DMS53 (cell line): ENCODE measurements at places on chromosomes 6 and 20.

GRCh38 chr6:43492673-43493072, 15.3 kb downstream of the TJAP1 start:
- no peak for DNase-seq

GRCh38 chr20:19760371-19760721, 2.3 kb downstream of the RIN2 start:
- DNase-seq, result no peak

DNA sequence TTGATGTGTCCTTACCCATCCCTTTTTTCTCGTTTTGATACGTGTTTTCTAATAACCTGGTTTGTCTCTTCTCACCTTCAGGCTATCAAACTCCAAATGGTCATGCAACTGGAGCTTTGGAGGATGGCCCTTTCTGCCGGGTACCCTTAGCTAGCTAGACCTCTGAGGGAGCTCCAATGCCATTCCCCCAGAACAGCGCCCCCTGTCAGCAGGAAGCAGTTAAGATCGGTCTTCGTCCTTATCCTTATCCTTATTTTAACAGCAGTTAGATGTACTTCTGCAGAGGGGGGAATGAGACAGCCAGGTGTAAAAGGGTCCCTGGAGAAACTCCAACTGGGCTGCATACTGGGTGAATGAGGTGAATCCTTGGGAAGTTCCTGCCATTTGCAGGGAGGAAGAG, 37.2 kb downstream of the SEL1L2 start:
- DNase-seq, result peak; percentile 43

DNA sequence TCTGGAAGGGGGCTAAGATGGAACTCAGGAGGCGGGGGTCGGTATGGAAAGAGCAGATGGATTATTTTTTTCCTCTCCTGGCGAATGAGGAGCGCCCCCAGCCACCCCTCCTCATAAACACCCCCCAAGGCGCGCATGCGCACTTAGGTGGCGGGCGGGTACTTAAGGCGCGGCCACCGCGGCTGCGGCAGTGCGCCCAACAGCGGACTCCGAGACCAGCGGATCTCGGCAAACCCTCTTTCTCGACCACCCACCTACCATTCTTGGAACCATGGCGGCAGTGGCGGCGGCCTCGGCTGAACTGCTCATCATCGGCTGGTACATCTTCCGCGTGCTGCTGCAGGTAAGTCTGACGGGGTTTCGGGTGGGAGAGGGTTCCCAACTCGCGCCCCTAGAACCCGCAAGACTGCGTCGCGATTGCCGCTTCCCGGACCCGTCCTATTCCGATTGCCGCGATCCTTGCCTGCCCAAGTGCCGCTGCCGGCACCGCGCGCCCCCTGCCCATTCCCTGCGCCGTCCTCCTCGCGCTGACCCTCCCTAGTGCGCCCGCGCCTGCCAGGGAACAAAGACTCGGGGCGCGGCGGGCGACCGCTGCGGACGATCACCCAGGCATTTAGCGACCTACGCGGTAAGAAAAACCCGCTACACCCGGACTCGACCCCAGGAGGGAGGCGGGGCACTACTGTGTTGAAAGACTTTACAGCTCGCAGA, at the start of gene NNAT:
NNAT (plus strand) TSS at position 190 of the 711 bp plus-strand sequence; CDS start at position 272, 82 bp downstream.
- DNase-seq, result no peak

DNA sequence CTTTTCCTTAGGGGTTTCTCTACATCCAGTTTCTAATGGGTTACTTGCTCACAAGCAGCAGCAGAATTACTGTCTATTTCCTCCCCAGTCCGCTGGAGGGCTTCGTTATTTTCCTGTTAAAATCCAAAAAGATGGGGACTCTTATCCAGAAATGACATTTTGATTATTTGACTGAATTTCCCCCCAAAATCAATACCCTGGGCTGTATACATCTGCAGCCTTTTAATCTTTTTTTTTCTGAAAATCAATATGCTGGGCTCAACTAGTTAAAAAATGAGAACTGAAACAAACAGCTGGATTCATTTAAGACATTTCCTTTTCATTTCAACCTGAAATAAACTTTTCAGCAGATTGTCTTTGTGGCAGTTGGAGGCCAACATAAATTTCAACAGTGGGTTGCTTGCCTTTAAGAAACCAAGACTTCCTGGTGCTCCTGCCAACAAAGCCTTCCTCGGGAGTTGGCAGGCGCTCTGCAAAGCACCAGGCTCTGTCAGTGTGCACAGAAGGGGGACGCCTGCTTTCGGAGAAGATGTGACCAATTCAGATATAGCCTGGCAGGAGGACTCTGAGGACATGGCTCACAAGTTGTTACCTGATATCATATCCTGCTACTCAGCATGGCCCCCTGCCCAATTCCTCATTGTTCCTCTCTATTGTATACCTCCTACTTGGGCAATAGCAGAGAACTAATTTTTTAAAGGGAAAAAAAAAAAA, 204.7 kb upstream of the ARG1 start:
- DNase-seq, result no peak

GRCh38 chr6:133549371-133549801, 308.2 kb downstream of the EYA4 start:
- DNase-seq, result peak; percentile 69

DNA sequence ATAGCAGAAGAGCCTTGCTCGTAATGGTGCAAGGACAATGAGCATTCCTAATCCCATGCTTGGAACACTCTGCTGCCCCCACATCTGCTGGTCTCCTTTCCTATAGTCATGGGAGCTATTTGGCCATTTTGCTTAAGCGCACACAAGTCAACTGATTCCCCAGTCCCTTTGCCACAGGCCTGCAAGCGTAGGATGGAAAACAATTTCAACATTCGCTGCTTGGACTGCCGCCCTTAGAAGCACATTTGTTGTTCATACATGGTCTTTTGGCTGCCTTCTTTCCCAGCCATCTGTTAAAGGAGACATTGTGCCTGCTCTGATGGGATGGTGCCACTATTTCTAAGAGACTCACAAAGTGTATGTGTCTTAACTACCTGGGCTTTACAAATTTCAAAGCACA, 96.9 kb downstream of the RFX6 start:
- no peak for DNase-seq

- DNase-seq, result no peak
These were observed 150.6 kb downstream of the GJA10 start for GRCh38 chr6:90044833-90045381.

DNA sequence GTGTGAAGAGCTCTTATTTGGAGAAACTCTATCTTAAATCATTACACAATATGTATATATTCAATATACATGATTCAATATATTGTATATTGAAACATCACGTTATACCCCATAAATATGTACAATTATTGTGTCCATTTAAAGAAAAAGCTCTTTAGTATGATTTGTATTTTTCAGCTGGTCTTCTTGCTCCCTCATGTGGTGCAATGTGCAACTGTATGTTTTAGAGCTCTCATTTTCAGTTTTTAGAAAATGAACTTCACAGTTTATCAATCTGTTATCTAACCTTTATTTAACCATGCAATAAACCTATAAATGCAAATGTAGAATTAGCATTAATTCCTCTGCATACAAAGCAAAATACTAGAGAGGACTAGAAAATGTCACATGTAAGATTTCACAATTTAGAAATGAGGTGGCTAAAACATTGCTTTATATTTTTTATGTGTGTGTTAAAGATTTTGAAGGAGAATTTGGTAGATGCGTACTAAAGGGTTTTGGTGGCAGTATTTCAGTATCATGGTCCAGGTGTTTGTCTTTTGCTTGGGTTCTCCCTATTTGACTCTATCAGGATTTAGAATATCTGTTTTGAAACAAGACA, 167.1 kb downstream of the PHF3 start:
- DNase-seq, result peak; percentile 54

DNA sequence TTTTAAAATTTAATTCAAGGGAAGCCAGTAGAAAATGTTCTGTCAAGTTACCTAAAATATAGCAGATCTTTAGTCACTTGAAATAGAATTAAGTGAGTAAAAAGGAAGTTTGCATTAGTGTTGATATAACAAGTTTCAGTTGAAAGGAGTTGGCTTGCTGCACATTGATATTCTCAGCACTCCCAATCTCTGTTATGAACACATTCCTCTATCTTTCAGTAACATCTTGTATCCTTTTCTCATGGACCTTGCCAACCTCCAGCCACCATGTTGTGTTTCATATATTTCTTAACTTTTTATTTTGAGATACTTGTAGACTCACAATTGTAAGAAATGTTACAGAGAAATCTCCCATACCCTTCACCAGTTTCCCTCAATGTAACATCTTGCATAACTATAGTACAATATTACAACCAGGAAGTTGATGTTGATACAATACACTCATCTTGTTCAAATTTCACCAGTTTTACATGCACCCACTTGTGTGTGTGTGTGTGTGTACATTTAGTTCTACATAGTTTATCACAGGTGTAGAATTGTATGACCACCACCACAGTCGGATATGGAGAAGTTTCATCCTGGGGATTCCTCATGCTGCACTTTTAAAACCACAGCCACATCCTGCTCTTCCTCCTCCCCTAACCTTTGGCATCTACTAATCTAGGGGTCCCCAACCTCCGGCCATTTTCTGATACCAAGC, 20.2 kb upstream of the PAQR8 start:
- peak; percentile 32 for DNase-seq

DNA sequence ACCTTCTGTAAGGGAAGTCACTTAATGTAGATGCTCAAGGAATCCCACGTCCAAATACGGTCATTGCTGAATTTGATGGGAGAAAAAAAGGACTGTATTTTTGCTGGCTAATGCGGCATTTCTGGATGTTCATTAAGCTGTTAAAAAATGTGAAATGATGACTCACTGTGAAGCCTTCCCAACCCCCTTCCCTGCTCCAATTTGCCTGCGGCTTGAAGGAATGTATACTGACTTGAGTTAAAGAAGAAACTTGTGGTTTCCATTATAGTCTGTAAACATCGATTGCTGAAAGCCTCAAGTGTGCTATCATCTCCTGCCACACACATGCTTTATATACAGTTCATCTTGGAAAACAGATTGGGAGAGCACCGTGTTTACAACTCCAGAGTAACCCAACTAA, 249.1 kb upstream of the JAG1 start:
- DNase-seq, result no peak

- no peak for DNase-seq
These were observed 76.9 kb downstream of the GMDS start for GRCh38 chr6:2168480-2168879.

DNA sequence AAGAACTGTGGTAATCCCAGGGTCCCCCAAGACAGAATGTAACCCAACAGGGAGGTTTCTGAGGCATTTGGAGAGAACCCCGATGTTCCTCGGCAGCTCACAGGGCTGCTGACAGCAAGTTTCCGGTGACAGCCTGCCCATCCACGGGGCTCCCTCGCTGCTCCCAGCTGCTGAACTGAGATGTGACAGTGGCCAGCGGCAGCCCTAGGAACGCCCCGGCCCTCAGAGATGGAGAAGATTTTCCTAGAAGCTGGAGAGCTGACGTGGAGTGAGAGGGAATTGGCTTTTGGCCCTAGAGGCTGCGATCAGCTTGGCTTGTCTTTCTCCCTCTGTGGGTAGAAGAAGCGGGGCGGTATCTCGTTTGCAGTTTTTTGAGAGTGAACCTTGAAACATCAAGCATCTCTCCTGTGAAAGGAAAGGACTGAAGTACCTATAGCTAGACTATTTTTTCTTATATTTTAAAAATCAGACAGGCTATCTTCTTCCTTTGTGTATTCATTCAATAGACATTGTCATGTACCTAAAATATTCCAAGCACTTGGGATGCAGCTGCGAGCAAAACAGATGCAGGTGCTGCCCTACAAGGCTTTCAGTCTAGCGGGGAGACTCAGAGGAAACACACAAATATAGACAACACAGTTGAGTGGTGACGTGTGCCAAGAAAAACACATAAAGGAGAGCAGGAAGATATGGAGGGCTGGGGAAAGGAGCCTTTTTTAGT, 28.4 kb upstream of the NFATC2 start:
- DNase-seq, result no peak

DNA sequence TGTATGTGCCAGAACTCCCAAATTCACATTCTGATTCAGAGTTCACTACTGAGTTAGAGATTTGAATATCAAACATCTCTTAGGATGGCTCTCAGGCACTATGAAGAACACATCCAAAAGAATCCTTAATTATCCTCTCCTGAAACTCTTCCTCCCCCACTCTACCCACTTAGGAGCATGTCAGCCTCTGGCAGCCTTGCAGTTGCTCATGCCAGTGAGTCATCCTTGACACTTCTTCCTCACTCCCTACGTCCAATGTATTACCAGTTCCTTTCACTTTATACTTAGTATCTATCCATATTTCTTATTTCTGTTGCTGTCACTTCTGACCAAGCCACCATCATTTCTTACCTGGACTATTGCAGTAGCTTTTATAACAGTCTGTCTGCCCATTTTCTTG, 192.0 kb upstream of the IMPG1 start:
- peak; percentile 50 for DNase-seq

DNA sequence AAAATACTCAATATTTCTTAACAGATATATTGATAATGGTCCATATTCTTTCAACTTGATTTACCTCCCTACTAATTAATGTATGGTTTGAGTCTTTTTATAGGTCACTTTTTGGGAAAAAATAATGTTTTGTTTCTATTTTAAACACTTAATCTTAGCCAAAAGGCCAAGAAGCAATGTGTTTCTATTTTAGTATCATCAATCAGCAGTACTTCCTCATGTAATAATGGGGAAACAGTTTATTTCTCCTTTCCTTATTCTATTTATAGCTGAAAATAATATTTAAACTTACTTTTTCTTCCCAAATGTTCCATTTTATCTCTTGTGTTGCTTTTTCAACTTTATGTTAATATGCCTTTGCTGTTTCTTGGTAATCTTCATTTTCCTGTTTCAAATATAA, 295.1 kb downstream of the ALDH8A1 start:
- no peak for DNase-seq

DNA sequence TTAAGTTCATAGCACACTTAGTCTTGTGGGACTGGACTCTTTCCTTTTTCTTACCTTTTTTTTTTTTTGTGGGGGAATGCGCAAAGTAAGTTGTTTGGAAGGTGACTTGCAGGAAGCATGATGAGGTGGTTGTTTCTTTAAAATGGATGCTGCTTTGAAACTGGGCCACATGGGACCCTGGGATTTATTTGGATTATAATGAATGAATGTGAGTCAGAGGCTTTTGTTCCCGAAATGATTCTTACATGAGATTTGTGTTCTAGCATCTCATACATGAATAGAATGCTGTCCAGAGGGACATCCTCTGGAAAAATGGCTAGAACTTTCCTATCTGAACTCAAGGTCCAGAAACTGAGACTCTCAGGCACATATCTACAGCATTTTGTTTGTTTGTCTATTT, 236.6 kb upstream of the RNF24 start:
- no peak for DNase-seq

GRCh38 chr6:94510877-94511276, 1066.5 kb upstream of the MANEA start:
- no peak for DNase-seq

- DNase-seq, result no peak
These were observed 233.6 kb upstream of the BMP2 start for GRCh38 chr20:6533761-6534479.

- no peak for DNase-seq
These were observed 7.7 kb downstream of the NTSR1 start for GRCh38 chr20:62716198-62716940.
